ENCODE measurements at places on chromosomes 4 and X. TPM values are rescaled to one million over a fixed set of nuclear protein-coding genes. Genes with fewer than 3 reads are reported as not detected.

The KIT gene
- 16.7 TPM for total RNA-seq

The IL1RAPL2 gene
- 0.25 TPM for total RNA-seq

The C4orf50 gene
- total RNA-seq = 0.49 TPM

The SSX2B gene
- total RNA-seq = not detected

The TMEM271 gene
- total RNA-seq = 0.25 TPM

The GPRIN3 gene
- total RNA-seq = 6.1 TPM

The RAB40A gene
- total RNA-seq = 0.98 TPM

The FABP2 gene
- not detected for total RNA-seq

The PRDM5 gene
- total RNA-seq = 15.2 TPM

Data from vagina (tissue), 2 donors.